Memory B cell (primary cell): ENCODE measurements at places on chromosomes 5 and 9.
A peak's percentile ranks its signal among the peaks of the same experiment; 100 is the strongest.

- no peak for DNase-seq
Observed at GRCh38 chr9:34179213-34180136, 632 bp downstream of the UBAP1 start.

GRCh38 chr9:128412120-128412790 lies 8.4 kb upstream of the CERCAM start:
- DNase-seq, result no peak

DNA sequence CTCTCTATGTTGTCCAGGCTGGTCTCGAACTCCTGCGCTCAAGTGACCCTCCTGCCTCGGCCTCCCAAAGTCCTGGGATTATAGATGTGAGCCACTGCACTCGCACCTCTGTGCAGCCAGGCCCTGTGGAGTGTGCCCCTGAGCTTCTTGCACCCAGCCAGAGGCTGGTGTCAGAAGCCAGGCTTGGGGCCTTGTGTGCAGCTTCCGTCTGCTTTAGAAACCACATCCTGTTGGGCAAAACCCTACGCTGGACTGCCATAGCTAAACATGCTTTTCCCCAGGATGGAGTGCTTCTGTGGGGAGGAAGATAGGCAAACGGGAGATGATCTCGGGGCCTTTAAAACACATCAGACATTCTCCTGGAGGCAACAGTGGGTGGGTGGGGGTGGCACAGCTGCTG lies 40.1 kb downstream of the PRRT1B start:
- no peak for DNase-seq

DNA sequence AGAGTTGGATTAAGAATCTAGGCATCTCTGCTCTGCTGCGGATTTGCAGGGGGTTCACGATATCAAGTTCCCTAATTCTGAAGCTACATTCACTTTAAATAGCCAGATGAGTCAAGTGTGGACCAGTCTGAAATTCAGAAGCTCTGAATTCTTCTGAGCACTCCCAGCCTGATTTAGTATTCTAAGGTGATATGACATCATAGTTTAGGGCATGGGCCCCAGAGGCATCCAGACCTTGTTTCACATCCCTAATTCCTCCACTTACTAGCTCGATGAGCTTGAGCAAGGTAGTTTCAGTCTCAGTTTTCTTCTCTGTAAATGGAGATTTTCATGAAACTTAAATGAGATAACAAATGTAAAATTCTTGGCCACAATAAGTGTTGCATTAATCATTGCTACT lies 65.2 kb downstream of the TMEM167A start:
- peak; percentile 20 for DNase-seq

- DNase-seq, result no peak
Observed at GRCh38 chr9:426976-427375, 212.3 kb downstream of the DOCK8 start.

DNA sequence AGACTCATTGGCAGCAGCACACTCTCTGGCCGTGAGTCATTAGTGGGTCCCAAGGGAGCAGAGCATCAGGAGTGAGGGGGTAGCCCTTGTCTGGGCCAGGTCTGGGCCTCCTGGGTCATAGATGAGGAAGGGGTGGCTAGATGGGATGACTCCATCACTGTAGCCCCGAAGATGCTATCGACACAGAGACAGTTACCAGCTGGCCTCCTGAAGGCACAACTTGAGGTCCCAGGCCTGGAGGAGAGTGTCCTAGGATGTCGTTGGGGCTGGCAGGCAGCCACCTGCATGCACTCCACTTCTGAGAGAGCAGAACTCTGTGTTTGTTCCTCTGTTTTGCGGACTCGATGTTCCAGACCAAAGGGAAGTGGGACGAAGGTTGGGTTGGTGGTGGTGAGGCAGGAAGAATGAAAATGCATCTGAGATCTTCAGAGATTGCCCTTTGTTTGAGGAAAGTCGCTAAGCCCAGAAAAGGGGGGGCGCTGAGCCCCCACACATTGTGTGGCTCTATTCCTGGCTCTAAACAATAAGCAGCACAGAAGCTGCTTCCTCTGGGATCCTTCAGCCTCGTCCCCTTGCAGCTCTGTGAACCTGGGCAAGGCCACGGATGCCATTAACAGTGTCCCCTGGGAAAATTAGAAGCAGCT lies 4.7 kb downstream of the BTNL9 start:
- no peak for DNase-seq

DNA sequence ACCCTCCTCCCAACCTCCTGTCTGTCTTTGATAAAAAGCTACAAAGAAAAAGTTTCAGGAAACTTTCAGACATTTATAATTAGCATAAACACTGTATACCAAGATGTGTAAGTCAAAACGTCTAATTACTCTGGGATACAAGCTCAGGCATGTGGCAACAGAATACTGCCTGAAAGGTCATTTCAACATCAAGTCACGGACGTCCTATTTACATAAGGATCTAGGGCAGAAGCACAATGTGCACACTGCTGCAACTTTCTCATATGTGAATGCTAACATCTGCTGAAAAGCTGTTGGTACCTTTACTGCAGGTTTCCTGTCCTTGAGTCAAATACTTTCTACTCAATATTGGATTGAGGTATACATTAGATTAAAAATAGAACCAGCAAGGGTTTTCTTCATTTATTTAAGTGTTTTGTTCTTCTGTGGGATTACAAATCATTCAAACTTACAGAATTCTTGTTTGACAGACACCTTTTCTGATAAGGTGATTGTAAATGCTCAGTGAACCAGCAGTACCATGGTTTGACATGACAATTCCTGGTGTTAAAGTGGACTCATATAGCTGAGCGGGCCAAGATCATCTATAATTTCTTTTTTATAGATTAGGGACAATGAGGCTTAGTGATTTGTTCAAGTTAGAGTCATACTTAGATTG lies 36.8 kb downstream of the ELL2 start:
- DNase-seq, result no peak

DNA sequence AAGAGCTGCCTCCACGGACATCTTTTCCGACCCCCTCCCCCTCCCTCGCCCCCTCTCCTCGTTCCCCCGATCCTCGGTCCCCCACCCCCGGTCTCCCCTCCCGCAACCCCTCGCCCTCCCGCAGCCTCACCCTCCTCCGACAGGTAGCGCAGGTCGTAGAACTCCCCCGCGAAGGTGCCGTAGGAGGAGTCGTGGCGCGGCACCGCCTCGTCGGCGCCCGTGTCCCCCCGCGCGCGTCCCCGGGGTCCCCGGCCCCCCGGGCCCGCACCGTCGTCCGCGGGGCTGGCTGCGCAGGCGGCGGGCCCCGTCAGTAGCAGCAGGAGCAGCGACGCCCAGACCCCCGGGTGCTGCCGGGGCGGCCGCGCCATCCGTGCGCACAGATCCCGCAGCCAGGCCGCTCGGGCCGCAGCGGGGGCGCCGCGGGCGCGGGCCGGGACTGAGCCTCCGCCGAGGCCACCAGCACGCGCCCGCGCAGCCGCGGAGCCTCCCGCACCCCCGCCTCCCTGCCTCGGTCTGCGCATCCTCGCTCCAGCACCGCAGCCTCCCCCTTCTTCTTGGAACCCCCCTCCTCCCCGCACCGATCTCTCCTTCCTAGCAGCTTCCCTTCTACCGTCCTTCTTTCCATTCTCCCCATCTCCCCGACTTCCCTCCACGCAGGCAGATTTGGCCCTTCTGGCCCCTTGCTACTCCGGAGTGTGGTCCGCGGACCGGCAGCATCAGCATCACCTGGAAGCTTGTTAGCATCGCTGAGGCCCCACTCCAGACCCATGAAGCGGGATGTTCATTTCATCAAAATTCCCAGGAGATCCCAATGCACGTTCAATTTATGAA lies at the start of gene FRRS1L:
FRRS1L (minus strand) TSS at position 479 of the 831 bp plus-strand sequence; CDS start at position 368, 111 bp downstream.
- no peak for DNase-seq

DNA sequence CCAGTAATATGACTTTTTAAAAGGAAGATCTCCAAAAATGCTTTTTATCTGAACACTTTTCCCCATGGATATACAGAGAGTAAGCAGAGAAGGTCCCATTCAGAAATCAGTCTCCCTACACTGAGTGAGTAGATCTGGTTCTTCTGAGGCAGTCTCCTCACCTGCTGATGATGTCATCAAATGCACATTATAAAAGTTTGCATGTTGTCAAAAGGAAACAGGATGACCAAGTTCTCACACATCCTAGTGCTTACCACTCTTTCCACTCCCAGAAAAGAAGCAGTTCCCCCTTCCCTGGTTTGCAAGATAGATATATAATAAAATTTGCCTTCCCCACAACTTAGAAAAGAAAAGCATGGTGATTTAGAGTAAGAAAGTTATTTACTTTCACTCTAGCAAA lies 180.5 kb downstream of the RAB3C start:
- DNase-seq, result no peak

GRCh38 chr9:108136656-108137055 lies 647.1 kb upstream of the KLF4 start:
- no peak for DNase-seq

GRCh38 chr5:54080831-54081230 lies 229.5 kb downstream of the ARL15 start:
- no peak for DNase-seq

GRCh38 chr5:95786821-95787418 lies 35.6 kb downstream of the GLRX start:
- no peak for DNase-seq

DNA sequence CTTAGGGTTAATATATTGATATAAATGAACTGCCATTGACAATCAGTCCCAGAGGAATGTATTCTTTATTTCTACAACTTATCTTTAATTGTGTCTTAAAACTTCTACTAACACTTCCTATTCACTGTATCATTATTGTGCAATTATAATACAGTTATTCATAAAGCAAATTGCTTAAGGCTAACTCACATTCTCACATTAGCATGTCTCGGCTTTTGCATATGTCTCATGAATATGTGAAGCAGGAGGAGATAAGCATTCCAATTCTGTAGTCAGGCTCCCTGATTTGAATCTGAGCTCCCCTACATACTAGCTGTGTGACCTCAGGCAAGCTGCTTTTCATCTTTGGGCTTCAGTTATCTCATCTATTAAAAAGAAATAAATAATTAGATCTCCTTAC lies 45.4 kb downstream of the PLGRKT start:
- DNase-seq, result no peak

GRCh38 chr5:113057557-113057984 lies 81.0 kb downstream of the DCP2 start:
- DNase-seq, result no peak

GRCh38 chr5:10601246-10602030 lies 37.6 kb downstream of the ANKRD33B start:
- DNase-seq, result no peak
